Activated T-helper 2 cell treated with anti-CD3 and anti-CD28 coated beads, Interferon-gamma antibody, Interleukin-2, Interleukin-4, amounts not matched to agents 10 μg/mL and 5 μg/mL and 100 μg/mL, durations not matched to agents 14 hours and 24 hours and 36 hours (primary cell): ENCODE measurements at places on chromosomes 7 and 10. TPM values are rescaled to one million over a fixed set of nuclear protein-coding genes. Genes with fewer than 3 reads are reported as not detected.

DNA sequence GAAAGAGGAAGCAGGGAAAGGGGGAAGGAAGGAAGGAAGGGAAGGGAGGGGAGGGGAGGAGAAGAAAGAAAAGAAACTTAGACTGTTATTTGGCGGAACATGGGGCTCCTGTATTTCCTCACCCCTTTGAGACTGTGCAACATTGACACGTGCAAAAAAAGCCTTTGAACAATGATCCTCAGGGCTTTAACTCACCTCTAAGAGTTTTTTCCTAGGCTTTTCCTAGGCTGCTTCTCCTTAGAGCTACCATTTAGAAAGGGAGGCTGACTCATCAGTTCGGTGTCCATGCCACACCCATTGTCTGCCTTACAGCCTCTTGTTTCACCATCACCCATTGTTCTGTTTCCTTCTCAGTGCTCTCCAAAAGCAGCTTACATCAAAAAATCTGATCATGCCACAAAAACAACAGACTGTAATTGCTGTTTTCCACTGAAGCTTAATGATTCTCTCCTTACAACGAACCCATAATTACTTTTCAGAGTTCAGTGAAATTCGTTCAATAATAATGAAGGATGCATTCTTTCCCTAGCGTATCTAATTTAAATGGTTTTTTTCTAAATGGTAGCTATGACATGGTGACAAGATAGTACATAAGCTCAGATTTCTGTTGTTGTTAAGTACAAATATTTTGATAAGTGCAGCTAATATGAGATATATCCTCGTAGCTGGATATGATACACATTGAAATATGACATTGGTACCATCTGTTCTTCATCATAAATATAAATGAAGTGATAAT is 90.8 kb downstream of the PRLHR start:
- DNase-seq = no peak

GRCh38 chr7:69687739-69688433 is 89.6 kb downstream of the AUTS2 start:
- DNase-seq = no peak

GRCh38 chr7:80114159-80114558 is 20.5 kb upstream of the GNAI1 start:
- DNase-seq = no peak

DNA sequence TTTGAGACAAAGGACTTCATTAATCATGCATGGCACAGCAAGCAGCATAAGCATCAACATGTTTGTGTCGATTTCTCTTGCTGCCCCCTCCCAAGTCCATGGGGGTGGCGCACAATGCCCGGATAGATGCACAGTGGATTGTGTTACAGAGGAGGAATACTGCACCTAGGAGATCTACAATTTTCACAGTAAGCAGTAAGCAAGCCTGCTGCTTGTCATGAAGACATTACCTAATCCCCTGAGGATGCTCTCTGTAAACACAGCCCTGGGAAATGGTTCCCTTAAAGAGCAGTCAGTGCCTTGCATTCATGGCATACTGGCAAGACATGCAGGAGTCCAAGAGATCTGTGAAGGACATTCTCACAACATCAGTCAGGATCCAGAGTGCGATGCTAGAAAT is 137.7 kb downstream of the ETV1 start:
- no peak for DNase-seq

- DNase-seq = no peak
These were observed 1.1 kb downstream of the UFSP1 start for GRCh38 chr7:100888291-100888987.

- no peak for DNase-seq
These were observed 11.5 kb upstream of the AKR1B10 start for GRCh38 chr7:134515569-134516468.

GRCh38 chr7:111587410-111588064 is 25.2 kb upstream of the IMMP2L start:
- no peak for DNase-seq

MKX gene
- not detected in 2 replicates for total RNA-seq
